ENCODE measurements at places on chromosomes 4 and X.

DNA sequence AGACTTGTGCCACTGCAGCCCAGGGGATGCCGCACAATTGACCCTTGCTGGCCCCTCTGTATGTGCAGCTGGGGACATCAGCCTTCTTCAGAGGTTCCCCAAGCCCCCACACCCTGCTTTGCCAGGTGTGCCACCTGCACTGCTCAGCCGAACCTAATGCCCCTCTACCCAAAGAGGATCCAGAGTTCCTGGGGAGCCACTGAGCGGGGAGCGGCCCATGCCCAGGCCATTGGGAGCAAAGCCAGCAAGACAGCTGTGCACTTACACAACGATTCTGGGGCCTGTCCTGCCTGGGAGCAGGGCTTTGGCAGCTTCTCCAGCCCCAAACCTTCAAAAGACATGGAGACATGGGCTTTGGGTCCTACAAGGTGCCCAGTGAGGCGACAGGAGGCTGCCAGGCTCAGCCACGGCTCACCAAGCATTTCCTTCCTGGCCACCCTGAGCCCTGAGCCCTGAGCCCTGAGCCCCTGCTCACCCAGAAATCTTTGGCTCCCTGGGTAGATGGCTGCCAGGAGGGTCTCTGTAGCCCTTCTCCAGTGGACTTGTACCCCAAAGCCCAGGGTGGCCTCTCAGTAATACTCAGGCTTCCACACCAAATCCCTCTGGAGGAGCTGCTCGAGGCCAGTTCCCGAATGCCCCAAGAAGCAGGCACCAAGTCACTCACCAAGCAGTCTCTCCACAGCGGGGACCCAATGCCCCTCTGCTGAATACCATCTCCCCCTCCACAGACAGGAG, 13.0 kb downstream of the PNMA6E start:
- no peak overlapping the region for H3K4me3 ChIP-seq
- H3K4me1 ChIP-seq, result peaks cover 3% of the 10 kb centered on the region
- no peak overlapping the region for H3K27ac ChIP-seq
- no peaks in the 10 kb centered on the region for H3K36me3 ChIP-seq
- H3K27me3 ChIP-seq, result no peaks in the 10 kb centered on the region

DNA sequence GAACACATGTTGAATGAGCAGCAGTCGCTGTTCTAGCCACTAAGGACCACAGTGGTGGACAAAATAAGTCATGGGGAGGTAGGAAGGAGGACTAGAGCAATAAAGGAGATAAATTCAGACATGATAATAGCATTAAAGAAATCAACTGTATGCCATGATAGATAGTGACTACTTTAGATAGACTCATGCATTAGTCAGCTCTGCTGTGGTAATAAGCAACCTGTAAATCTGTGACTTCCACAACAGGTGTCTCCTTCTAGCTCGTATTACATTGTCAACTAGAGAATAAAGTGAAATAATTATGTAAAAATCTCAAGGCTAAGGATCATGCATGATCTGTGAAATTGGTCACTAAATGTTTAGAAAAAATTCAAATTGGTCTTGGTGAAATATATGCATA, 77.9 kb downstream of the WWC2 start:
- no peaks in the 10 kb centered on the region for H3K36me3 ChIP-seq
- no peaks in the 10 kb centered on the region for H3K4me1 ChIP-seq
- no peak overlapping the region for H3K27ac ChIP-seq
- H3K4me3 ChIP-seq, result no peak overlapping the region
- no peaks in the 10 kb centered on the region for H3K27me3 ChIP-seq

DNA sequence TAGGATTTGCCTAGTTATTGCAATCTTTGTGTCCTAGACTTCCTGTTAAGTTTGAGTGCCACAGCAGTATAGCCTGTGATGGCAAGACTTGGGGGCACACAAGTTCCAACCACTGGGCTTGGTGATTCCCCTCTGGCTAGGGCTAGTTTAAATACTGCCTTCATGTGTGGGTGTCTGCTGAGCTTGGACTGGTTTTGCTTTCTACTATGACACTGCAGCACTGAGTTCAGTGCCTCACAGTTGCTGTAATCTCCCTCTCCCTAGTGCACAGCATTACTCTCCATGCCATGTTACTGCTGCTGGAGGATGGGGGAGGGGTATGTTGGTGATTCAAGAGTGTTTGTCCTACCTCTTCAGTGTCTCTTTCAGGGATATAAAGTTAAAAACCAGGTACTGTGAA, 379.6 kb downstream of the IL15 start:
- H3K4me1 ChIP-seq, result no peaks in the 10 kb centered on the region
- no peak overlapping the region for H3K4me3 ChIP-seq
- H3K36me3 ChIP-seq, result no peaks in the 10 kb centered on the region
- DNase-seq, result no peak
- no peaks in the 10 kb centered on the region for H3K27me3 ChIP-seq

DNA sequence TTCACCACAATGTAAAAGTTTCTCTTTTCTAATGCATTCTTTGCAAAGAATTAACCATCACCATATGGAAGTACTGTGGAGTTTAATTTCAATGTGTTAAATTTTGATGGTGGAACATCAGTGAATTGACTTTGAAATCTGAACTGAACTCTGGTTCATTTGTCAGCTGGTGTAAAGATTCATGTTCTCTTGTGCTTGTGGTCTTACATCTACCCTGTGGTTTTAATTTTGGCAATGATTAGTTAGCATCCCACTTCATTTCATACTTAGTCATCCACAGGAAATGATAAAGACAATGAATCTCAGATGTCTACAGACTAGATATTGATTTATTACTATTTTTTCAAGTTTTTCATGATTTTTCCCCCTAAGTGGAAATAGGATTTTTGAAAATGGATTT, 77.8 kb downstream of the GRID2 start:
- H3K27ac ChIP-seq, result no peak overlapping the region
- no peak overlapping the region for H3K4me3 ChIP-seq
- no peak for DNase-seq
- no peaks in the 10 kb centered on the region for H3K4me1 ChIP-seq
- H3K36me3 ChIP-seq, result no peaks in the 10 kb centered on the region

DNA sequence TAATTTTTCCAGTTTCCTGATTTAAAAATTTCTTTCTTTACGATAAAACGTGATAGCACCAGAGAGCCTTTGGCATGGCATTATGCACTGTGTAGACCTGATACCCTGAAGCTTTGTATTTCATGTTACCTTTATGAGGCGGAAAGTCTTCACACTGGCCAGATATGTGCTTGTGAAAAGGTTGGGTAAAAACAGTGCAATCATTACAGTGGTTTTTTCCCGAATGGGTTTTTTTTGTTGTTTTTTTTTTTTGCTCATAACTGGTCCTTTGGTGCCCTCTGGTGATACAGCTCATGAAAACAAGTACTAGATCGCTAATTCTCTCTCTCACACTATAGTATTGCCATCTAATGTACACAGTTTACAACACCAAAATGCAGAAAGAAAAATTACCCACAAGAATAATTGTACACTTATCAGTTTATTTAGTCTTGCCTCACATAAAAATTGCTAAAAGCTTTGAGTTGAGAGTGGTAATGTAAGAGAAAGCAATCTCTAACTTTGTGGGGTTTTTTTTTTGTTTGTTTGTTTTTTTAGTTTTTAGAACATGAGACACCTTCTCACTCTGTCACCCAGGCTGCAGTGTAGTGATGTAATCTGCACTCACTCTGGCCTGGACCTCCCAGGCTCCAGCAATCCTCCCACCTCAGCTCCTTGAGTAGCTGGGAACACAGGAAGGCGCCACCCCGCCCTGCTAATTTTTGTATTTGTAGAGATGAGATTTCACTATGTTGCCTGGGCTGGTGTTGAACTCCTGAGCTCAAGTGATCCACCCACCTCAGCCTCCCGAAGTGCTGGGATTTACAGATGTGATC, 21.3 kb downstream of the SPCS3 start:
- no peak overlapping the region for H3K27ac ChIP-seq
- H3K4me1 ChIP-seq, result no peaks in the 10 kb centered on the region
- peaks cover 3% of the 10 kb centered on the region for H3K36me3 ChIP-seq

- no peaks in the 10 kb centered on the region for H3K27me3 ChIP-seq
- H3K27ac ChIP-seq, result no peak overlapping the region
- no peak overlapping the region for H3K4me3 ChIP-seq
- no peaks in the 10 kb centered on the region for H3K36me3 ChIP-seq
- no peak for DNase-seq
Measured at GRCh38 chrX:93741811-93742210, 67.8 kb downstream of the FAM133A start.

GRCh38 chr4:54118850-54119589, 19.1 kb downstream of the GSX2 start:
- H3K27ac ChIP-seq, result no peak overlapping the region
- no peak overlapping the region for H3K4me3 ChIP-seq
- no peaks in the 10 kb centered on the region for H3K4me1 ChIP-seq
- peaks cover under 1% of the 10 kb centered on the region for H3K27me3 ChIP-seq
- no peaks in the 10 kb centered on the region for H3K36me3 ChIP-seq
- DNase-seq, result no peak

DNA sequence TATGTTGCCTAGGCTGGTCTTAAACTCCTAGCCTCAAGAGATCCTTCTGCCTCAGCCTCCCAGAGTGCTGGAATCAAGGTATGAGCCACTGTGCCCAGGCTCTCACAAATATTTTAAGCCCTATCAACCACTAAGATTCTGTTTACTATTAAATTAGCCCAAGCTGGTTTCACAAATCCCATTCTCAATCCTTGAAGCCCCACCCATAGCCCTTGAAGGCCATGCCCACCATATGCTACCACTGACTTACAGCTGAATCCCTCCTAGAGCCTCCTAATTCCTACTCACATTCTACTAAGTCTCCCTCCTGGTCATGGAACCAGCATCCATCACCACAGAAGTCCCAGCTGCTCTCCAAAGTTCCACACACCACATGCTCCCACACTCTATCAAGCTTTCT, 9.7 kb downstream of the GRIPAP1 start:
- H3K4me1 ChIP-seq, result no peaks in the 10 kb centered on the region
- H3K36me3 ChIP-seq, result peaks cover 39% of the 10 kb centered on the region
- H3K4me3 ChIP-seq, result no peak overlapping the region
- H3K27me3 ChIP-seq, result no peaks in the 10 kb centered on the region

DNA sequence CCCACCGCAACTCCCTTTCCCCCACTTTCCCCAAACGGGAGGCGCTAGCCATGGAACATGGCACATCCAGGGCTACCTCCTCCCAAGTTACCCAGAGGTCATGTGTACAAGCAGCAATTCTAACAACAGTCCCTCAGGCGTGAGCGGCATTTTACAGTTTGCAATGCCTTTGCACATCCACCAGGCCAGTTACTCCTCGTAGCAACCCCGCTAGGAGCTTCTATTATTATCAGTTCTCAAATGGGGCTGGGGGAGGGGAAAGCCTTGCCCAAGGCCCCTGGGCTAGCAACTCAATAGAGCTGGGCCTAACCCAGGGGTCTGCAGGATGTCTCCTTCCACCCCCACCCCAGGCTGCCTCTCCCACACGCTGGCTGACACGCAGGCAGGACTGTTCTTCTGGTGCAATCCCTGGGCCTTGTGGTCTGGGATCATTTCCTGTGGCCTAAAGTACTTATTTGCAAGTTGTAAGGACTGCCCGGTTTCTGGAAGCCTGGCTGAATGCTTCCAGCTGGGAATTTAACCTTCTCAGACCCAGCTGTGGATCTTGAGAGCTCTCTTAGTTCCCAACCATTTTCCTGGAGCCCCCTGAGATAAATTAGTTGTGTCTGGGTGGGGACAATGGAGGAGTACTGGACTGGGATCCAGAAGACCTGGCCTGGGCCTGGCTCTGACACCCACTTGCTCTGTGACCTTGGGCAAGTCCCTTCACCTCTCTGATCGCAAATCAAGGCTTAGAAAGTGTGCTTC, 27.7 kb downstream of the PJA1 start:
- H3K36me3 ChIP-seq, result no peaks in the 10 kb centered on the region
- H3K4me1 ChIP-seq, result peaks cover 38% of the 10 kb centered on the region
- DNase-seq, result no peak

GRCh38 chr4:185035284-185035683, 17.0 kb downstream of the HELT start:
- no peak overlapping the region for H3K4me3 ChIP-seq
- no peak overlapping the region for H3K27ac ChIP-seq
- H3K27me3 ChIP-seq, result peaks cover 20% of the 10 kb centered on the region
- DNase-seq, result no peak
- no peaks in the 10 kb centered on the region for H3K4me1 ChIP-seq
- H3K36me3 ChIP-seq, result no peaks in the 10 kb centered on the region

All from spinal cord (tissue), 10 donors.